ENCODE measurements at places on chromosomes 1 and 21. TPM values are rescaled to one million over a fixed set of nuclear protein-coding genes. Genes with fewer than 3 reads are reported as not detected.

The AIRE gene
- total RNA-seq, result not detected

GRCh38 chr1:98177751-98178150 lies 256.9 kb upstream of the DPYD start:
- no peak for DNase-seq

DNA sequence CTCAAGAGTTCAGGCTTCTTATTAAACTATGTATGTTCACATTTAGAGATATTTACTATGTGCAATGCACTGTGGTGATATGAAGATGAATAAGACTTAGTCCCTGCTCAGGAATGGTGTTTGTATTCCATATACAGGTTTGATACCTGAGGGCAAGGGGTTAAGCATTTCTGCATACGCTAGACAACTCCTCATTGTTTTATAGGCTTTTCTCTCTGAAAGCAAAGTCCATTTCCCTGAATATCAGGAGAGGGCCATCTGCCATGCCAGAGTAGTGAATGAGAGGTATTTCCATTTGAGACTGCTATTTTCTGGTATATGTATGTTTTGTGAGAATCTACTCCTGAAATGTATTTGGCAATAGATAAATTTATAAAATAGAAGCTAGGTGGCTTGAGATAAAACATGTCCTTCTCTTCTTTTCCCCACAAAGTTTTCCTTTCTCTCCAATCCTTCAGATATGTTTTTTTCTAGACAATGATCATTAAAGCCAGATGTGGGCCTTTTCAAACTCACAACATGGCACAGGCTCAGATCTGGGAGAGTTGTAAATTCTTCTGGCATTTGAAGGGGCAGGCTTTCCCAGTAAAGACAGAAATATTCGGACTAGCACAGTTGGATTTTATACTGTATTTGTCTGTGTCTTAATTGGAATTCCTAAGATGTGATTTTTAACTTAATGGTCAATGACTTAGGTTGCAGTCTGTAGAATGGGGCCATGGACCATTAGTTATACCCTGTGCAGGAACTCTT lies 73.3 kb upstream of the WDR26 start:
- DNase-seq, result no peak

GRCh38 chr1:2983319-2983705 lies 38.0 kb upstream of the ACTRT2 start:
- peak; percentile 32 for DNase-seq

GRCh38 chr1:224456637-224456953 lies 22.0 kb upstream of the WDR26 start:
- no peak for DNase-seq

DNA sequence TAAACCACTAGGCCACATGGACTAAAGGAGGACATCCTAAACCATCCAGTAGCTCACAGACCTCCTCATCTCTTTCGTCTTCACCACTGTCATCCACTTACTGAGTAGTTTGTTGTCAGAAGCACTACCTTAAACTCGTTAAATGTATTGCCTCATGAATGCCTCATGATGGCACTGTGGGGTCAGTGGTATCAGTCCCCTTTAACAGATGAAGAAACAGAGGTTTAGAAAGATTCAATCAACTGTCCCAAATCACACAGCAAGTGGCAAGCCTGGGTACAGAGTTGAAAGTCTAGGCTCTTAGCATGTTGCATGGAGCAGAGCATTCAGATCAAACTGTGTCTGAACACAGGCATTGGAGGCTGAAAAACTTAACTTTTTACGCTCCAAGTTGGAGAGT lies 183.6 kb upstream of the KIAA0040 start:
- DNase-seq, result no peak

Measured in natural killer cell treated with Interleukin-12 subunit alpha and Interleukin-12 subunit beta and Interleukin-15 and Interleukin-18, amount 100 ng/mL, for 72 hours (primary cell).